ENCODE measurements at places on chromosomes 5 and 9.

DNA sequence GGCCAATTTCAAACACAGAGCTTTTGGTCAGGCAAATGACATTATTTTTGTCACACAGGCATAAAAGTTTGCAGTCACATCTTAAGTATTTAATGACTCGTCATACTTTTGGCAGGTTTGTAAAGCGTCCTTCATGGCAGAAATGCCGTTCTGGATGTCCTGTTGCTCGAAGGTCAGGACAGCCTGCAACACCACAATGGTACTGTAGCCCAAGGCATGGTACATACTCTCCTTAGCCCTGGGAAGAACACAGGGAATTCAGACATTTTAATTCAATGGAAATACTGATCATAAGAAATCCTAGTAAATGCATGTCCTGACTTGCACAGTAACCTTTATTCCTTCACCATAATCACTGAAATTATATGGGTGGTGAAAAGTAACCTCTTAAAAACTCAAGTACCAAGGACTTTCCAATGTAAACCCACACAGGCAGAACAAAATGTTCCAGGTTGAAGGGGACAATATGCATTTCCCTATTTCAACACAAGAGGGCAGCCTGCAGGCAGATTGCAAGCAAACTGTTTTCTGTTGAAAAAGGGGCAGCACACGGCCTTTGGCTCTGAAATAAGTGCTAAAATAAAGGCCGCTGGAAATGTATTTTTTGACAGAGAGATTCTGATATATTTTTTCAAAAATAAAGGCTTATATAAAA is 95.7 kb downstream of the TTC39B start:
- DNase-seq = peak; percentile 74

GRCh38 chr9:12826924-12827565 is 52.2 kb downstream of the LURAP1L start:
- no peak for DNase-seq

DNA sequence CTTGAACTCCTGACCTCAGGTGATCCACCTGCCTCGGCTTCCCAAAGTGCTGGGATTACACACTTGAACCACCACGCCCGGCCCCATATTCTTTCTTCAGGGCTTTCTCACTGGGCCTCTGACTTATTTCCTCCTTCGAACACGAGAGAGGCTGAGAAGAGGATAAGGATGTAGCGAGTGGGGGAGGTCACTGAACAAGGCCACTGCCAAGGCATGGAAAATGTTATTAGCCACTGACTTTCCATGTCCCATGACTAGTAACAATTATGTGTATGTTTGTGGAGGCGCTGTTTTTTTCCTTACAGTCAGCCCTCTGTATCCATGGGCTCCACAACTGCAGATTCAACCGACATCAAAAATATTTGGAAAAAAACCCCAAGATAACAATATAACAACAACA is 12.3 kb upstream of the FCHSD1 start:
- no peak for DNase-seq

GRCh38 chr9:91208837-91209236 is 152.9 kb downstream of the AUH start:
- no peak for DNase-seq

DNA sequence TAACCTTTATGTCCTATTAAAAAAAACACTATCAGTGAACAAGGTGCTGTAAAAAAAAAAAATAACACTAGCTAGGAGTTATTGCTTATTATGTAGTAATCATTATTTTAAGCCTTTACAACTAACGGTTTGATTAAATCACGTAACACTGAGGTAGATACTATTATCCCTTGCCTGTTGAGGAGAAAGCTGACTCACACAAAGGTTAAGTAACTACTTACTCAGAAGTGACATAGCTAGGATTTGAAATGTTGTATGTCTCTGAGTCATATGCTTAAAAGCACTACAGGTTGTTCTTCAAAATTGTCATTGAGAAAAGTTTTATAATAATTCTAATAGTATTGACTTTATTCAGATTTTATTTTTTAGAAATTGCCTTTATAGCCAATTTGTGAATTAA is 8.8 kb downstream of the TENT2 start:
- DNase-seq = no peak

DNA sequence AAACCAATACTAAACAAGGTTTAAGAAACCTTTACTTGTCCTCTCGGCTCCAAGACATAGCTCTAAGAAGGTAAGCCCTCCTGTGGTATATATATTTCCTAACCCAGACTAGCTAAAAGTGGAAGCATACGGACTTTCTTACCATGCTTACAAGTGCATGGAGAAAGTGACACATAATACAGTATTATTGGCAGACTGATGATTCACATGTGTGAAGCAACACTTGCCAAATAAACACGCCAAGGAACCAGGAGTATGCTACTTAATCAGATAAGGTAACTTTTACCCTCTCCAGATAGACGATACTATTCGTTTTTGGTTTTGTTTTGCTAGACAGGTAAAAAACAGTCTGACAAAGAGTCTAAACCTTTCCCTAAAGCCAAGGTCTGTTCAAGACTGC is 264.1 kb downstream of the MLLT3 start:
- no peak for DNase-seq

DNA sequence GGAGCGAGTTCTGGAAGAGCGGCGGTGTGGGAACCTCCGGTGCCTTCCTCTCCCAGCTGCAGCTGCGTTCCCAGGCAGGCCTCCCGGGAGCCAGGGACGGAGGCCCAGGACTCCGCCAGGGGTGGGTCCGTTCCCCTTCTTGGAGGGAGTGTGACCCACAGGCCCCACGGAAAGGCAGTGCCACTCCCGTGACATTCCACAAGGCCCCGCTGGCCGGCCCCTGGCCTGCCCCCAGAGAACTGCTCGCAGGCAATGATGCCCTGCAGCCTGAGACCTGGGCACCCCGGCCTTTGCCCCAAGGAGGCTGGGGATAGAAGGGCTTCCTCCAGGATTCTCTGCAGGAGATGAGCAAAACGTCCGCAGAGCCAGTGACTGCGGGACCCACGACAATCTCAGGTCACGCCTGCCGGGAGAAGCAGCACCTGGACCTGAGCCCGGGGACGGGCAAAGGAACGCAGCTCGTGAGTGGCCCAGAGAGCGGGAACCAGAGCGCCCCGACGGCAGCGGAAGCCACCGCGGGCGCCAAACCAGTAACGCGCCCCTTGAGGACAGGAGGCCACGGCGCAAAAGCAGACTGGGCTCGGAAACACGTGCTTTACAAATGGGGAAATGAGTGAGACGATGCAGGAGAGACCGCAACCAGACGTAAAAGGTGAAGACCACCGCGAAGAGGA is 9.3 kb downstream of the OBP2B start:
- peak; percentile 51 for DNase-seq

GRCh38 chr9:73348471-73348870 is 196.8 kb downstream of the ANXA1 start:
- DNase-seq = no peak

- DNase-seq = peak; percentile 38
Measured at GRCh38 chr9:19493174-19493811, 84.5 kb downstream of the ACER2 start.

DNA sequence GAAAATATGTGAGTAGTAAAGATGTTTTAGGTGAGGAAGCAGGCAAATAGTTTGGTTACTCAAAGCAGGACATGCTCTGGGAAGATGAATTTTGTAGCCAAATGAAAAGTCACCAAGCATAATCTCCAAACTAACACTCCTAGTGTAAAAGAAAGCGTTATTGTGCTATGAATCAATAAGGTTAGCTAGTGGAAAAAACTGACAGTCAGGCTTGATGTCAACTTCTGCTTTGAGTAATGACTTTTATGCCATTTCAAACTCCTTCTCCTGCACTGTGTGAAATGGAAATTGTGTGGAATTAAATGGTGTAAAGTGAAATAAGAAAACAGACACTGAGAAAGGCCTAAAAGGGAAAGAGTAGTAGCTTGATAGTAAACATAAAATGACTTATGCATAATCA is 637.2 kb upstream of the DMAC1 start:
- DNase-seq = no peak

GRCh38 chr9:83005361-83005760 is 57.6 kb downstream of the RASEF start:
- no peak for DNase-seq

DNA sequence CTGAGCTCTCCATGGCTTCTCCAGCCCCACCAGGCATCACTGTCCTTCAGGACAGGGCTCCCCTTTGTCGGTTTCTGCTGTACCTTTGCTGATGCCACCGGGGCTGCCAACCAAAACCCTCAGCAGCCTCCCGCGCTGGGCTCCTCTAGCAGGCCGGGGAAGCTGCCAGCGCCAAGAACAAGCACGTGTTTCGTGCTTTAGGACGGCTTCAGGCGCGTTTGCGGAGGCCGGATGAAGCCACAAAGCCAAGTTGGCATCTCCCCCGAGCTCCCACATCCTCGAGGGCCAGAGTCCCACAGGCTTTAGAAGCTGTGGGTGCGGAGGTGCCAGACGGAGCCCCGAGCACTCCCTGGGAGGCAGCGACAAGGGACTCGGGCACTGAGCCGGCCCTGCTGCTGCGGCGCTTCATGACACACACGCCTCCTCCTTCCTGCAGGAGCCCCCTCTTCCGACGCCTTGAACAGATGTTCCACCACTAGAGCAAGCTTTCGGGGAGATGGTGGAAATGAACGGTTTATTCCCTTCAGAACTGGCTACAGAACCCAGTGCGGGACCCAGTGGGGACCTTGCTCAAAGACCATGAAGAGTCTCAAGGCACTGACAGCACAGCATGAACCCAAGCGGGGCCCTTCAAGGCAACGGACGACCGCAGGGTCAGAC is 36.7 kb downstream of the SARDH start:
- DNase-seq = peak; percentile 44

GRCh38 chr5:14286574-14287421 is 143.7 kb downstream of the TRIO start:
- no peak for DNase-seq

DNA sequence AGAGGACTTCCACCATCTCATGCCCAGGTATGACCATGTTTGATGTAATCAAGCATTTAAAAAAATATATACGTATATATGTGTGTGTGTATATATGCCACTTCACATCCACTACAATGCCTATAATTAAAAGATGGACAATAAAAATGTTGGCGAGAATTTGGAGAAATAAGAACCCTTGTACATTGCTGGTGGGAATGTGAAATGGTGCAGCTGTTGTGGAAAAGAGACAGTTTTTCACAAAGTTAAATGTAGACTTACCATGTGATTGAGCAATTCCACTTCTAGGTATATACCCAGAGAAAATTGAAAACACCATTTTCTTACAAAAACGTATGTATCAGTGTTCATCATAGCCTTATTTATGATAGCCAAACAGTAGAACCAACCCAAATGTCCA is 229.2 kb upstream of the WWC1 start:
- DNase-seq = no peak

- DNase-seq = peak; percentile 16
Measured at GRCh38 chr5:57302164-57302563, 128.3 kb downstream of the GPBP1 start.

GRCh38 chr5:90689064-90689463 is 130.5 kb downstream of the ADGRV1 start:
- DNase-seq = no peak

DNA sequence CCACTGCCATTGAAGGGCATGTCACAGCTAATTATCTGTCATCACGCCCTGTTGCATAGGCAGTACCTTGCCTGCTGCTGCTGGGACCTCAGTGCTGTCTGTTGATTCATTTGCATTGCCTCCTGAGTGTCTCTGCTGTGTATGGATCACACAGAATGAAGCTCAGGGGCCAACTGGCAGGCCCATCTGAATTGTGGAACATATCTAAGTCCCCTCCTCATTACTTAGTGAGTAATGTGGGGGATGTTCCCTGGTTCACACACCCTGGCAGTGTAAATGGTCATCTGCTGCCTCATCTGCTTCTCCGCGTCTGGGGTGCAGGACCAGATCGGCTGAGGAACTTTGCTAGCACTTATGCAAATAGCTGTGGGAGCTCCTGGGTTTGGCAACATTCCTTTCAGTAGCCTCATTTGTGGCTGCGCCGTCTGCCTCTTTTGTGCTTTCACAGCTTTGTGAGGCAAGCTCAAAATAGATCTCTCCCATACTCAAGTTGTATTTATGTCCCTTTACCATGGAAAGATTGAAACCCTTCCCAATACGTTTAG is 25.4 kb downstream of the TYRP1 start:
- DNase-seq = no peak

DNA sequence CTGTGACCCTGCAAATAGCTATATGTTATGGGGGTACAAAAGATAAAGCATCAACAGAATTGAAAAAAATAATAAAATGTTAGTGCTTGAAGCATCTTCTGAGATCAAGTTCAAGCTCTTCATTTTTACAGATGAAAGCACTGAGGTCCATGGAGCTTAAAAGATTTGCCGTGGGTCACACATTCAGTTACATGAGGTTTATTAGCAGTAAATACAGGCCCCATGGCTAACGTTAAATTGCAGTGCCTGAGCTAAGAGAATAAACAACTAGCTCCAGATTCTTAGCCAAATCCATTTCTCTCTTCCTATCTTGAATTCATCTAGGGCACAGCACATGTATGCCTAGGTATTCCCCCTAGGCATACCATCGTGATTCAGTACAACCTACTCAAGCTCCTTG is 2052.7 kb upstream of the C9orf72 start:
- DNase-seq = no peak
